NCI-H1417 treated with DMSO at 0.1 percent for 48 hours (cell line): ENCODE measurements at places on chromosomes 16 and 17.

- DNase-seq: no peak
These were observed 52.1 kb downstream of the CUEDC1 start for GRCh38 chr17:57902800-57903759.

GRCh38 chr17:37774504-37774903 lies 29.6 kb upstream of the HNF1B start:
- no peak for DNase-seq

DNA sequence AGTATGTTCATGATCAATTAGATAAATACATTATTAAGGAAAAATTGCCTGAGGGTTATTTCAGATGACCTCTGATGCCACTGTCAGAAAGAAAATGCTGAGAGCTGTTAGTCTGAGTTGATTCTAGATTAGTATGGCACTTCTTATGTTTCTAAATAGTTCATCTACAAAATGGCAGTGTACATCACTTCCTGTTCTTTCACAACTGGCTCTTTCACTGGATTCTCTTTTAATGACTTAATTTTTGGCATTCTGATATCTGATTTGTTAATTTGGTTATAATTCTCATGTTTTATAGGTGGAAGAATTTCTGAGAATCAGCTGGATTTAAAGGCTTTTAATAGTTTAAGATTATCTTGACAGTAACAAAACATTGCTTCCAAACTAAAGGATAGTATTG lies 3.3 kb downstream of the TAOK1 start:
- DNase-seq: no peak

- DNase-seq: no peak
These were observed 61.1 kb downstream of the BANP start for GRCh38 chr16:88012360-88012759.

- no peak for DNase-seq
These were observed 30.5 kb downstream of the BAIAP2 start for GRCh38 chr17:81065500-81065899.

DNA sequence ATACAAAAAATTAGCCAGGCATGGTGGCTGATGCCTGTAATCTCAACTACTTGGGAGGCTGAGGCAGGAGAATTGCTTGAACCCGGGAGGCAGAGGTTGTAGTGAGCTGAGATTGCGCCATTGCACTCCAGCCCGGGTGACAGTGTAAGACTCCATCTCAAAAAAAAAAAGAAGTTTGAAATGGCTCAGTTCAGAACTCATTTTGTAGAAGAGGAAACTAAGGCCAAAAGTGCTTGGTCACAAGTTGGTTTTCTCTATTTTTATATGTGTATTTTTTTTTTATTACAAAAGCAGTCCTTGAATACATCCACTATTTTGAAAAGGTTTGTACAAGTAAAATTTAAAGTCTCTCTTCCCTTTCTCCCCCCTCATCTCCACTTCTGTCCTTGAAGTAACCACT lies 5.5 kb downstream of the TAC4 start:
- DNase-seq: no peak

DNA sequence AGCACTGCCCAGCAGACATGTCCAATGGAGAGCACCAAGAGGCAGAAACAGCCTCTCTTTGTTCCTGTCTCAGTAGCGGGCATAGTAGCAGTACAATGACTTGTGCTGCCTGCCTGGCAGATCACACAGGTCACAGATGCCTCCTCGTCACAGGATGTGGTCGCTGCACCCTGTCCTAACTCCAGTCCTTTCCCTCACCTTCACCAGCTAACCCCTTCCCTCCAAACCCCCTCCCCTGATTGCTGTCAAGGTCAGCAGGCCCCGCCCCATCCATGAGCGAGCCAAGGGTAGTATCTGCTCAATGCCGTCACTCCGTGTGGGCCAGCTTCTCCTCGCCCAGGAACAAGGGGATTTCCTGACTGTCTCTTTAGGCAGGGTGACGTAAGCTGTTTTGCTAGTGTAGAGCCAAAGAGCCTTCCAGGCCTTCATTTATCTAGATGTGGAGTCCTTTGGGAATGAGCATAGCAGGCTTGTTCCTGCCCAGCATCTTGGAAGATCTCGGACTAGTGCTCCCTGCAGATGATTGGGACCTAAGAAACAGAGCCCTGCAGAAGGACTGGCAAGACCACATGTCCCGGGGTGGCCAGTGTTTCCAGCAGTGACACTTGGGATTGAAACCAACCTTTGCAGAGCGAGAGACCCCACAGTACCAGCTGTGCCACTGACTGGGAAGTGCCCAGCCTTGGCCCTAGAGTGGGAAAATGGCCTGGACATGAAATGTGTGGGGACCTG lies 75.9 kb upstream of the TNRC6C start:
- no peak for DNase-seq

DNA sequence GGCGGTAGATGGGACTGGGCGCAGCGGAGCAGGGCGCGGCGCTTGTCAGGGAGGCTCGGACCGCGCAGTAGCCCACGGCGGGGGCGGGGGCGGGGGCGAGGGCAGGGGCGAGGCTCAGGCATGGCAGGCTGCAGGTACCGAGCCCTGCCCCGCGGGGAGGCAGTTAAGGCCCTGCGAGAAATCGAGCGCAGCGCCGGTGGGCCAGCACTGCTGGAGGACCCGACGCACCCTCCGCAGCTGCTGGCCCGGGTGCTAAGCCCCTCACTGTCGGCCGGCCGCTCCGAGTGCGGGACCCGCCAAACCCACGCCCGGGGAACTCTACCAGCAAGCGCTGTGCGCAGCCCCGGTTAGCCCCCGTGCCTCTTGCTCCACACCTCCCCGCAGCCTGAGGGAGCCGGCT lies 90.2 kb upstream of the RPL38 start:
- no peak for DNase-seq

GRCh38 chr16:30982548-30983288 lies 2.3 kb upstream of the HSD3B7 start:
- no peak for DNase-seq

DNA sequence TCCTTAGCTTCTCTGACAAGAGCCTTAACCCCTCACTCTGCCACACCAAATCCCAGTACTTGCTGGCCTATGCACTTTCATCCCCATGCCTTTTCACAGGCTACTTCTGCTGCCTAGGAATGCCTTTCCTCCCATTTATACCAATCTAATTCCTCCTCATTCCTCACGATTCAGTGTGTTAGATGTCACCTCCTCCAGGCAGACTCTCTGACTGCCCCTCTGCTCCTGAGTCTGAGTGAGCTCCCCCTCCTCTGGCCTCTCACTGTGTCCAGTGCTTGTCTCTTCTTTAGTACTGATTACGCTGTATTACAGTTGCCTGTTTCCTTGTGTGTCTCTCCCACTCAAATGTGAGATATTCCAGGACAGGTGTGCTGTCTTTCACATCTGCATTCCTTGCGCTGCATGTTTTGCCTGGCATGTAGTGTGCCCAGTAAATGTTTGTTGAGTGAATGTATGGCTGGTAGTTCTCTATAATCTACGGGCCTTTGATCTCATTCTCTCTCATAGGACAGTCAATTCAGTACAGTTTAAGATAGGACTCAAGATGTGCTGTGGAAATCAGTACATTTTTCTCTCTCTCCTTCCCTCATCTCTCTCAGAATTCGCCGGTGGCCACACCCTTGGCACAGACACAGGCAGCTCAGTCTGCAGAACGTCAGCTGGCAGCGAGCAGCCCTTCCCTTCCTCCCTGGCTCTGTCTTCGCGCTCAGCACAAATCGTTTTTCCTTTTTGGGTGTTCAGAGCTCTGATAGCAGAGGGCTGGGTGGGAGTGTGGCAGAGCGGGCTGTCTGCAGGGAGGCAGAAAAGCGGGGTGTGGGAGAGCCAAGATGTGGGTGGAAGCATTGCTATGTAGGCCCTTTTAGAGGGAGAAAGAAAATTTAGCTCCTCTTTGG lies 18.5 kb downstream of the ARL4D start:
- DNase-seq: no peak

DNA sequence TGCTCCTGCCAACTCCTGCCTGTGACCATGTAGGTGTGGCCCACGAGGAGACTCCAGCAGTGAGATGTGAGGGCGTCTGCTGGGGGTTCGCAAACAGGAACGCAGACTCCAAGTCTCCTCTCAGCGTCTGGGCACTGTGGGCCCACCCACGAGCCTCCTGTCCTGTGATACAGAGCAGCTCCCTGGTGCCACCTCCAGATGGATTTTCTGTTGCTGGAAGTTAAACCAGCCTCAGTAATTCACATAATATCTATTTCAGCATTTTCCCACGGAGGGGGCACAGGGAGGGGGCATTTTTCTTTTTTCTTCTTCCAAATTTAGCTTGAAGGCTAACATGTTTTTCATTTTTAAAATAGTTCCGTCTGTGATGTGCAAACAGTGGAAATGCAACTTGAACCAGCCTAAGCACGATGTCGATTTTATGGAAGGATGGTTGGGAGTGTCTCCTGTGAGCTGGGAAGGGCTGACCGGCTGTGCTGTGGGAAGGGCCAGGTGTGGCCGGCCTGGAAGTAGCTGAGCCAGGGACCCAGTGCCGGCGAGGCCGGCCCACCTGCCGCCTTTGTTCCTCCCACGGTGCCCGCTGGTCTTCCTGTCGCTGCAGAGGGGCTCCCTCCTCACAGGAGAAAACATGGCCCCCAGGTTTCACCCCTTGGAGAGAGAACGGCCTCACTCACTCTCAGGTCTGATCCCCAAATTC lies 3.9 kb upstream of the RAB40B start:
- DNase-seq: no peak

DNA sequence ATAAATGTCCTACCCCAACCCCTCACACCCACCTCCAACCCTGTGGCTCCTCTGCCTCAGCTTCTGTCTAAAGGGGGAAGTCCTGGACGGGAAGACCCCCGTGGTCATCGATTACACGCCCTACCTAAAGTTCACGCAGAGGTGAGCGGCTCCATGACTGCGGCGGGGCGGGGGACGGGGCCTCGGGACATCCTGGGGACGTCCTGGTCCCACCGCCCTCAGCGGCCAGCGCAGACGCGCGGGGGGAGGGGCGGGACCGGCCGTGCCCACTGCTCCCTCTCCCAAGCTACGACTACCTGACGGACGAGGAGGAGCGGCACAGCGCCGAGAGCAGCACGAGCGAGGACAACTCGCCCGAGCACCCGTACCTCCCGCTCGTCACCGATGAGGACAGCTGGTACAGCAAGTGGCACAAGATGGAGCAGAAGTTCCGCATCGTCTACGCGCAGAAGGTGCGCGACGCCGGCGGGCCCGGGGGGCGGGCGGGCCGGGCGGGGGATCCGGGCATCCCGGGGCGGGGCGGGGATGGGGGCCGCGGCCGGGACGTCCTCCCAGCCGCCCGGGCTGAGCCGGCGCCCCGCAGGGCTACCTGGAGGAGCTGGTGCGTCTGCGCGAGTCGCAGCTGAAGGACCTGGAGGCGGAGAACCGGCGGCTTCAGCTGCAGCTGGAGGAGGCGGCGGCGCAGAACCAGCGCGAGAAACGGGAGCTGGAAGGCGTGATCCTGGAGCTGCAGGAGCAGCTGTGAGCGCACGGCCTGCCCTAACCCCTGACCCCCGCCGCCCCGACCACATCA lies 6.7 kb downstream of the RUNDC3A start:
- DNase-seq: no peak

DNA sequence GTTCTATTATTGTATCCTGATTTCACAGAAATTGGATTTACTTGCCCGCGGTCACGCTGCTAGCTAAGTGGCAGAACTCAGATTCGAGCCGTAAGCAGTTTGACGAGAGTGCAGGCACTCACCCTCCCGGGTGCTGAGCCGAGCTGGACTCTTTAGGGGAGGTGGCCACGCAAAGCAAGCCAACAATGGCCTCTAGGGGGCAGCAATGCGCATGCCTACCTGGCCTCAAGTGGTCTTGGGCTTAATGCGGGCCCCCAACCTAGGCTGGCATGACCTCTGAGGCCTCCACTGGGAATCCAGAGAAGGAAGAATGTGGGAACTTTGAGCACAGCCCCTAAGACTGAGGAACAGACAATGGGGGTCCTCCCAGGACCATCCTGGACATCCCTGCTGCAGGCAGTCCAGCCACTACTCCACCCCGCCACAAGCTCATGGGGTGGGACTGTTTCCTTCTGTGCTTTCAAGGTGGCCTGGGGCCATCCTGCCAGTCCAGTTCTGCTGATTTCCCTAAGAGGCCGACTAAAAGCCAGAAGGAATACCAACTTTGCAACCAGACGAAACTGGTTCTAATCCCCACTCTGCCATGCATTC lies 276.5 kb downstream of the XYLT1 start:
- DNase-seq: no peak

DNA sequence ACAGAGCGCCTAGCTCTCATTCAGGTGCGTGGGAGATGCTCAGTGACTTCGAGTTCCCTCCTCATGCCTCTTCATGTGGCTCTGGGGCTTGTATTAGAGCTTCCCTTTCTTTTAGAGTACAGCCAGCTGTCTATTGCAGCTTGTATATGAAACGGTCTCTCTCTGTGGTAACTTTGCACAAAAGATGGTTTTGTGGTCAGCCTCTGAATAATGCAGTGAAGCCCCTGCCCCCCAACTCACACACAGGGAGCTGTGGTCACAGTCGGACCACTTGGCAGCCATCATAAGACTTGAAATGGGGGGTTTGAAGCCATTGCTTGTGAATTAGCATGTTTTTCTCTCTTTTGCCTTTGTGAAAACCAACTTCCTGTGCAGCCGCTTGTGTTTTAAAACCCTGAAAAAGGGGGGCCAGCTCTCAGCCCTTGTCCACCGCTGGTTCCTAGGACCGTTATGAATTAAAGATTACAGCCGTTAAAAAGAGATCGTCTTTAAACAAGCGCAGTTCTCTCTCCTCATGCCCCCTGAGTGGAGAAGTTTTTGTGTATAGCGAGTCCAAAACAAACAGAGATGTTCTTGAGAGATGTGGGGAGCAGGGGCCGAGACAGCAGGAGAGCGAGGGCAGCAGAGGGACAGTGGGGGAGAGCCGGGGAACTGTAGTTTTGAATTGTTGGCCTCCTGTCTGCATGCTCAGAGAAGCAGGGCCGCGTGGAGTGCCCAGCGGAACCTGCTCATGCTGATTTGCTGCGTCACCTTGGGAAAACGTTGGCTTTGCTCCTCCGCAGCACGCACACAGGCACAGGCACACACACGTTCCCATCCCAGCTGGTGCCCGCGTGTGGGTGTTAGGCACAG lies 199.0 kb downstream of the MSI2 start:
- DNase-seq: no peak

DNA sequence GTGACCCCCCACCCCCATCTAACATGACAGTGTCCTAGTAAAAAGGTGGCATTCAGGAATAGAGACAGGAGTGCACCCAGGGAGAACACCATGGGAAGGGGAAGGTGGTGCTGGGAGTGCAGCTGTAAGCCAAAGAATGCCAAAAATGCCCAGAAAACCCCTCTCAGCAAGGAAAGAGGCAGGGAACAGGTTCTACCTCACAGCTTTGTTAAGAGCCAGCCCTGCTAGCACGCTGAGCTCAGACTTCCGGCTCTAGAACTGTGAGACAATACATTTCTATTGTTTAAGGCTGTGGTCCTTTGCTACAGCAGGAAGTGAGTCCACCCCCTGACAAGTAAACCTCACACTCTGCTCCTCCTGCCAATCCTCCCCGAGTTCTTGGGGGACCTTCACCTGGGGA lies 302.4 kb upstream of the N4BP1 start:
- DNase-seq: no peak

DNA sequence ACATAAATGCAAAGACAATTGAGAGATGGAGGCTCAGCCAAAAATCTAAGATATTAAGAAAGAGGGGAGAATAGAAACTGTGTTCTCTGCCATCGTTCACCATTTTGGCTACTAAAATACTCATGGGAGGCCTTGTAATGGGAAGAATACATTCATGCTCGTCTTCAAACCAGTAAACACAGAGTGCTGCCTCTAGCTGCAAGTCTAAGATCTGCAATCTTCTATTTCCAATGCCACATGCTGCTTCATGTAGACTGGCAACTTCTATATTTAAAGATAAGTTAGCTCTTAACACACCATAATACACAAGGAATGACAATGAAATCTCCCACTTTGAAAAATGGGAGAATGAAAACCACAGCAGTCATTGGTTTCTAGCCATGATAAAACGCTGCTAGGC lies 387.3 kb downstream of the HS3ST3B1 start:
- no peak for DNase-seq
